ENCODE measurements at places on chromosomes 7 and 10.

- DNase-seq = peak; percentile 69
Measured at GRCh38 chr10:43461950-43462349, 25.0 kb downstream of the ZNF487 start.

DNA sequence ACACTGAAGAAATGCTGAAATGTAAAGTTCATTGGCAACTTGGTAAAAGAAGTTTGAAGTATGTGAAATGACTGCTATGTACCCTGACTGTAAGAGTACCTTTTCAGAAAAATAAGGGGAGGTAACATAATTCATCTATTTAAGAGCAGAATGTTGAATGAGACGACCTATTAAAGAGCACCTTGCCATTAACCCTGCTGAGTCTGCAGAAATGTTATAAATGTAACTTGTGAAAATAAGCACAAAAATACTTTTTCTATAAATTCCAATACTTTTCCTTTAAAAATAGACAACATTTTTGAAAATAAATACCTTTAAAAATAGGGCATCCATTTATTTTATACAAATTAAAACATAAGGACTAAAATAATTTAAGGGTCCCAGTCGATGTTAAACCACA, 7.7 kb downstream of the TM9SF3 start:
- no peak for DNase-seq

- DNase-seq = no peak
Measured at GRCh38 chr7:130296221-130296951, 3.4 kb downstream of the CPA4 start.

DNA sequence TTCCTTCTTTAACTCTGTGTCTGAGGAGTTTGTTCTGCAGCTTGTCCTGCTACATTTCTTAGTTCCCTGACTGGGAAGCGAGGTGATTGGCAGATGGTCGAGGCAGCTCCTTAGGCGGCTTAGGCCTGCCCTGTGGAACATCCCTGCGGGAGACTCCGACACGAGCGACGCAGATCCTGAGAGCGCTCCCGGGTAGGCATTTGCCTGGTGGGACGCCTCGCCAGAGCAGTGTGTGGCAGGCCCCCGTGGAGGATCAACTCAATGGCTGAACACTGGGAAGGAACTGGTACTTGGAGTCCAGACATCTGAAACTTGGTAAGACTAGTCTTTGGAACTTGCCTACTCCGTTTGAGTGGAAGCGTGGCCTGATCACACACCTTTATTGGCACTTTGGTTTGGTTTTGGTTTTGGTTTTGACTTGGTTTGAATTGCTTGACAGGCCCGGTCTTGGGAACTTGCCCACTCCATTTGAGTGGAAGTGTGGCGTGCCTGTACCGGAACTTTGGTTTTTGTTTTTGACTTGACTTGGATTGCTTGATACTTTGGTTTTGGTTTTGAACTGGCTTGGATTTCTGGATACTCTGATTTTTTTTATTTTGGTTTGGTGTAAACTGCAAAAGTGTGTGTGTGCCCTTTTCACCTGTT, 42.6 kb downstream of the MAP3K8 start:
- DNase-seq = no peak

- DNase-seq = no peak
Measured at GRCh38 chr7:100859856-100860255, 7.3 kb upstream of the TRIP6 start.

DNA sequence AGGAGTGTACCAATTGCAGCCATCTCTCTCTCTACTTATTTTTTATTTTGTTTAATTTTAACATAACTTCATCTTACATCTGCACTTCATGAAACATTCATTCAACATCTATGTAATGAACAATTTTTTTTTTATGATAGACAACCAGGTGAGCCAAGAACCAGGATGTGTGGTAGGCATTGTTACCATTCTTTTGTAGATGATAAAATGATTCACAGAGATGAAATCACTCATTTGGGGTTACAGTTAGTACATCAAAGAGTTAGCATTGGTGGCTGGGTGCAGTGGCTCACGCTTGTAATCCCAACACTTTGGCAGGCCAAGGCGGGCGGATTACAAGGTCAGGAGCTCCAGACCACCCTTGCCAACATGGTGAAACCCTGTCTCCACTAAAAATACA, 127.8 kb downstream of the HDAC9 start:
- DNase-seq = no peak

GRCh38 chr7:130151591-130152492, 53.4 kb downstream of the TMEM209 start:
- DNase-seq = no peak

GRCh38 chr7:153065051-153065450, 305.5 kb downstream of the ACTR3B start:
- no peak for DNase-seq

- DNase-seq = no peak
Measured at GRCh38 chr10:128943111-128943510, 523.9 kb upstream of the MGMT start.

DNA sequence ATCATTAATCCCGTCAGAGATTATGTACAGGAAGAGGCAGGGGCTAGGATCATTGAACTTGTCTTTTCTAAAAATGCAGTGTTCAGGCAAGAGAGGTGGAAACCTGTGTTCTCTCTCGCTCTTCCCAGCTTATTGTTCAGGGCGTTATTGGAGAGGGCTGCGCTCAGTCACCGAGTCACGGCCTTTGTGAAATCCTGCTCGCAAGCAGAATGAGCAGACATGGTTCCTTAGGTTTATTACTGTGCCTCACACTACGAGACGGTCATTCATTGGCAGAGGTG, 631 bp upstream of the PRKRIP1 start:
- DNase-seq = no peak

DNA sequence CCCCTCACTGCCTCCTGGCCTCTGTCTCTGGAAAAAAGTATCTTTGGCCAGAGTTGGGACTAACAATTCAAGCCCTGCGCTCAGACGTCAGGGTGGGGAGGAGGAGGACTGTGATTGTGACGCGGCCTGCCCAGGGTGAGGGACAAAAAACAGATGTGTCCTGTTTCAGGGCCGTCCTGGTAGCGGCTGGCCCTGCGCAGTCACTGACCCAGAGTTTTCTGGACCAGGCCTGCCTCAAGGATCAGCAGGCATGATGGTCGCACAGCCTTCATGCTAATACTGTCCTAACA, 110.1 kb downstream of the CYTH3 start:
- DNase-seq = no peak

- DNase-seq = no peak
Measured at GRCh38 chr7:4070214-4070613, 611.9 kb upstream of the FOXK1 start.

DNA sequence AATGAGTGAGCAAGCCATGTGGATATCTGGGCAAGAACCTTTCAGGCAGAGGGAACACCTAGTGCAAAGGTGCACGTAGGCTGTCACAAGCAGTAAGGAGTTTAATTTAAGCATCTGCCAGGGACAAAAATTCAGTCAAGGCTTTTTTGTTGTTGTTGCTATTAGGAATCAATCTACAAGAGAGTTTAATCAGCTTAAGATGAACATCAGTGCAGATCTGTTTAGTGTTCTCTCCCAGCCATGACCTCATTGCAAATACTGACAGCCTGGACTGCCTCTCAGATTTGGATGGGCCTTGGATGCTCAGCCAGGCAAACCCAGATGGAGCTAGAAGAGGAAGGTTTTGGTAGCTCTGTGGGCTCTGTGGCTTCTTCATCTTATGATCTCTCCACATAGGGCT, 3.3 kb upstream of the GLCCI1 start:
- no peak for DNase-seq

DNA sequence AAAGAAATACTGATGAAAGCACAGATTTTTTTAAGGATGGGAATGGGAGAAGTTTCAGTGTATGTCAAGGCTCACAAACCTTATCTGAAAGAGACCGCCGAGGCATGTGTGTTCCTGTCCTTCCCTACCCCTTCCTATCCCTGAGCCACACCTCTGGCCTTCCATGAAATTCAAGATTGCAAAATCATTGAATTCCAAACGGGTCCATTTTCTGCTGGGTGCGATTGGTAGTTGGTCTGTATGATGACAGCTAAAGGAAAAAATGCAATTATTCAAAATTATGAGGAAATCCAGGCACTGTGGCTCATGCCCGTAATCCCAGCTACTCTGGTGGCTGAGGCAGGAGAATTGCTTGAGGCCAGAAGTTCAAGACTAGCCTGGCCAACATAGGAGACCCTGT, 170.1 kb downstream of the ARHGAP12 start:
- no peak for DNase-seq

GRCh38 chr10:100567249-100567648, 31.5 kb downstream of the HIF1AN start:
- DNase-seq = no peak

- no peak for DNase-seq
Measured at GRCh38 chr7:75925717-75926435, 10.9 kb downstream of the POR start.

GRCh38 chr7:29914180-29914579, 75.4 kb downstream of the SCRN1 start:
- DNase-seq = no peak

DNA sequence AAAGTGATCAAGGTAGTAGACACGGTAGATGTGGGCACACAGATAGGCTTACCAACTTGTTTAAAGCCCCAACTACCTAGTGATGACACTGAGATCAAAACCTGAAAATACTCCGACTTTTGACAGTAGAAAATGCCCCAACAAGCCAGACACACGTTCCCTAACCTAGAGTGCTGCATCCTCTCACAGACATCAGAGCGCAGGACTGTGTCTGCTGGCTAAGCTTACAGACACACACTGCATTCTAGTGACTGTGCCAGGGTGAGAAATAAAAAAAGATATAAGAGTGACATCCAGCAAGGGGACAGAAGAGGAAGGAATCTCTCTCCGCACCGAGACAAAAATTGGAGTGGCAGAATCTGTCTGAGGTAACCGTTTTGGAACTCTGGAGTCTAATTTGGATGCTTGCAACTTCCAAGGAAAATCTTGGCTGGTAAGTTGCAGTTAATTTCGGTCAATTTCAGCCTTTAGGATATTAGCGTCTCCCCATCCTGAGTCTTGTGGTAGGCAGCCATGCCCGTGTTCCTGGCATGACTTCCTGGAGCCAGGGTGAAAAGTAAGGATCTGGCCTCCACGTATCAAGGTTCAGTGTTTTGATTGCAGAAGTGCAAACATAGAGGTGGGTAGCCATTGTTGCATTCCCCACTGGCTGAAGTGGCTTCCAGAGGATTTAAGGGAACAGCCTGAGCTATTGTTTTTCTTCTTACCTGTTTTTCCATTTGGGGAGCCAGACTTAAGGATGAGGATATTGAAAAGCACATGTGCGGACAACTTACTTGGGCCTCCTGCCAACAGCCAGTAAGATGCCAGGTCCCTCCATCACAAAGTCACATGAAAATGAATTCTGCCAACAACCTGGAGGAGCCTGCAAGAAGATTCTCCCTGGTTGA, 124.1 kb downstream of the SMURF1 start:
- DNase-seq = no peak

- DNase-seq = peak; percentile 59
Measured at GRCh38 chr10:4331150-4331549, 494.9 kb upstream of the AKR1E2 start.

GRCh38 chr10:121598263-121599249, at the start of gene FGFR2:
TSS of gene FGFR2 (minus strand) at chr10:121598444. CDS start at chr10:121593817, 4,627 bp downstream.
- DNase-seq = peak; percentile 39

- no peak for DNase-seq
Measured at GRCh38 chr10:118775478-118775877, 20.7 kb upstream of the CACUL1 start.

- DNase-seq = no peak
Measured at GRCh38 chr7:91618776-91619765, 261.4 kb downstream of the MTERF1 start.

DNA sequence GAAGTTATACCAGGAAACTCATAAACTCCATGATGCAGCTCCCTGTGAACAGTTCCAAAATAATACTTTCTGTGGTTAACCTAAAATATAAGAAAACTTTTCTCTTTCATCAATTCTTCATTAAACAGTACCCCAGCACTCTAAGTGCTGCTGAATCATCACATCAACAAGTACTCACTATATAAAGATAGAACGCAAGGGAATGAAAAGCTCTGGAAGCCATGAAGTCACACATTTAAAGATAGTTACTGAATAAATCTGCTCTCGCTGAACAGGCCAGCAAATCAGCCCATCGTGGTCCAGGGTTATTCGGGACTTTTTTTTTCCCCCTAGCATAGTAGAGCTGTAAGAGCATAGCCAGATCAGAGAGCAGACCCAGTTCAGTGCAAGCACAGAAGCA, 254.3 kb downstream of the IPMK start:
- DNase-seq = no peak

DNA sequence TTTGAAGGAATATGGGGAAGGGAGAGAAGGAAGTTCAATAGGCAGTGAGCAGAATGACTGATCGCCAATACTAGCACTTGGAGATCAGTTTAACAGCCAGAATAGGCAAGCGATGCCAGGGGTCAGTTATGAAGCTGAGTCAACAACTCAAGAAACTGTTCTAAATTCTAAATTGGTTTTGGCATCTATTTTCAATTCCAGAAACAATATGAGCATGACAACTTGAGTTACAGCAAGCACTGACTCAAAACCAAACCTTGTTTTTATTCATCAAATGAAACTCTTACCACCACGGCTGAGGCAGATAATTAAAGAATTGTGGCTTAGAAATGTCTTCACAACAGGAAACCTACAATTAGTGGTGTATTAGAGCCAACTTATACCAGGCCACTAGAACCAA, 180.5 kb upstream of the ASAH2 start:
- no peak for DNase-seq

DNA sequence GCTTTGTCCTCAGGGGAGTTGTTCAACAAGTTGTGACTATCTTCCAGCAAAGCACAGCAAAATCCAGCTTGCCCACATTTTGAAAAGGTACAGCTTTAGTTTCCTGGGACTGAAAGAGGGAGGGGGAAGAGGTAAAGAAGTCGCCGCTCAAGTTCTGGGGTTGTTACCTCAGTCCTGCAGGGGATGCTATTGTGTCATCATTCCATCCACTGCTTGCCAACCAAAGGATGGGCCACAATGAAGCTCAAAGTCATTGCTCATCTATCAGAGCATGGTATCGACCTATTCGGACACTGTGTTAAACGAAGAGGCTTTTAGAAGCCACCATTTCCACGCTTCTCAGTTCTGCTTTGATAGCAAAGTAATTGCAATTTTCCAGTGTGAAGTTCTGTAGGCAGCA, 34.3 kb downstream of the NPY start:
- peak; percentile 8 for DNase-seq

DNA sequence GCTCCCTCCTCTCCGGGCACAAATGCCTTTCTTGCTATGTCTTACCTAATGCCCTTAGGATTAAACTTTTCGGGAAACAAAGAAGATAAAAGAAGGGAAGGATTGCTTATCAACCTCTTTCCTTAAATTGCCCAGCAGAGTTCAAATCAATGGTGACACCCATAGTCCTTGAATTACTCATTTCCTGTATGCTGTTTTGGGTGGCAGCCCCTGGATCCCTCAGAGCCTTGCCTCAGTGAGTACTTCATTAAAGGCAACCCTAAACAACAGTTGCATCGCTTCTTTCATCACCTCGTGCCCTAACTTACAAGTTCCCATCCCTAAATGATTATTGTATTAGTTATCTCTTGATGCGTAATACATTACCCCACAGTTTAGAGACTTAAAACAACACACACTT, 31.6 kb upstream of the WAPL start:
- no peak for DNase-seq

- DNase-seq = no peak
Measured at GRCh38 chr7:129041142-129042085, 13.5 kb downstream of the TNPO3 start.

- DNase-seq = no peak
Measured at GRCh38 chr10:370449-370825, 235.2 kb downstream of the ZMYND11 start.
